ENCODE measurements at places on chromosomes 5 and 9.

GRCh38 chr9:135408476-135409254 lies 70.9 kb upstream of the PPP1R26 start:
- DNase-seq, result no peak

DNA sequence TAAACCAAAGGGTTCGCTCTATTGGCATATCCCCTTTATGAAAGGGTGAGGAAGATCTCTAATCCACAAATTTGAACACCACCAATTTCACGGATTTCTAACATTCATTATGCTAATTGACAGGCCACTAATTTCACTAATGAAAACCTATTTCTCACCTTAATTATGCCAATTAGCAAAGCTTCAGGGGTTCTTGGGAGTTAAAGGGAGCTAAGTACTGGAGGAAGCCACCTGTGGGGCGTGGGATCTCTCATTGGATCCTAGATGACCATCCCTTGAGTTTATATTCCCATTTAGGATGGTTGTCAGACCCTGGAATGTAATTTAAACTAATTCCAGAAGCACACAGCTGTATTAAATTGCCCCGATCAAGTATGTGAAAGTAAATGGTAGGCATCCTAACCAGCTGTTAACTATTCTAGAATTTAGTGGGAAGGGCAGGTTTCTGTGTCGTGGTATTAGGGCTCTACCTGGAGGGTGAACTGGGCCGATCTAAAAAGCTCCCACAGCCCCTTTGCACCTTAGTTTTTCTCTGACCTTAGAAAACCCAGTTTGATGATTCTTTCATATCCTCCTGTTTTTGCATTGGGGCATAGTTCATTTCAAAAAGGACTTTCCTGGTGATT lies 77.1 kb downstream of the C9orf152 start:
- no peak for DNase-seq

DNA sequence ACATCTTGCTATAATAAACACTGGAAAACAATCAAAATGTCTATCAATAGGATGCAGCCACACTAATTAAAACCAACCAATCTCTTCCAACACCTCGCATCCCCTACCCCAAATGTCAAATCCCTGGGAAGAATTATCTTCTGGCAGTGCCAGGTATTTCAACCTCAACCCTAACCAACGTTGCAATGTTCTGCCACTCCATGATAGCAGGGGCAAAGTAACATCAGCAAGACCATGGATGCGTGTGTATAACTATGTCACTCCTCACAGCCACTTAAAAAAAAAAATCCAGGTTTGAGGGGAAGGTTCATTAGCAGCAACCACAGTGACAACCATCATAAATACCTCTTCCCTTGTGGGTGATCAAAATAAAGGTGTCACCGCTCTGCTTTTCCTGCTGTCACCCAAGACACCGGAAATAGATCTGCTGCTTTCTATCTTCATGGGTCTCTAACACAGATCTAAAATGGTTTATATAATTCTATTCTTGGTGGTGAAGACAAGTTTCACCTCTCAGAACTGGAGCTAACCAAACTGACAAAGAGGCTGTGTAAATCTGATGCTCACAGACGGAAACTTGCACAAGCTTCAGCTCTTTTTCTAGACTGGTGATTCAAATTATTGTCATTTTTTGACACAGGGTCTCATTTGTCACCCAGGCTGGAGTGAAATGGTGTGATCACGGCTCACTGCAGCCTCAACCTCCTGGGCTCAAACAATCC lies 9.9 kb downstream of the HSPA9 start:
- DNase-seq, result no peak

DNA sequence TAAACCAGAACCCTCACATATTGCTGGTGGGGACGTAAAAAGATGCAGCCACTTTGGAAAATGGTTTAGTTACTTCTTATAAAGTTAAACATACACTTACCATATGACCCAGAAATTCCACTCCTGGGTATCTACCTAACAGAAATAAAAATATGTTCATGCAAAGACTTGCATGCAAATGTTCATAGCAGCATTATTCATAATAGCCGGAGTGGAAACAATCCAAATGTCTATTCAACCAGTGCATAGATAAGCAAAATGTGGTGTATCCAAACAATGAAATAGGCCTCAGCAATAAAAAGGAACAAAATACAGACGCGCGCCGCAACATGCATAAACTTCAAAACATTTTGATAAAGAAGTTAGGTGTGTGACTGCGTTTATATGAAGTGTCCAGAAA lies 11.6 kb downstream of the EGR1 start:
- no peak for DNase-seq

GRCh38 chr9:101271102-101271501 lies 113.7 kb downstream of the BAAT start:
- DNase-seq, result no peak

DNA sequence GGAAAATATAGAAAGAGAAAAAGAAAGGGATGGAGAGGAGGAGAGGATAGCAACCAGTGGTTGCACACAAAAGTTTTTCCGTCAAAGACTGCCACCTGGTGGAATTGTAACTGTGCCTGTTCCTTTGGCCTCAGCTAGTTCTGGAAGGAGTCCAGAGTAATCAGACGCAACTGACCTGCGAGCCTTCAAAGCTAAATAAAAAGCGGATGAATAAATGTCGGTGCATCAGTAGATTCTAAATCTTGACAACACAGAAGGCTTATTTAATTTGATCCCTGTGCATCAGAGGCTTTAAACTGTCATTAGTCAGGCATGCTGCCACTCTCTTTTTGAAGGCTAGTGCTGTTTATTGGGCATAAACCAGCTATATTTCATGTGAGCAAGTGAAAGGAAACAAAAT lies 132.9 kb upstream of the ACO1 start:
- peak; percentile 58 for DNase-seq

- DNase-seq, result no peak
Observed at GRCh38 chr5:38657020-38657419, 100.6 kb upstream of the LIFR start.
